Esophagus (tissue), 2 donors: ENCODE measurements at places on chromosomes 2 and 18. TPM values are rescaled to one million over a fixed set of nuclear protein-coding genes. Genes with fewer than 3 reads are reported as not detected.

Gene SCN7A
- 1.2 TPM for polyA plus RNA-seq

Gene DDX1
- 70.0 TPM for polyA plus RNA-seq

Gene SMARCAL1
- polyA plus RNA-seq, result 6.7 TPM

Gene SERPINB4
- 68.4 TPM for polyA plus RNA-seq

Gene KCNK3
- polyA plus RNA-seq, result 0.76 TPM

Gene HOXD11
- polyA plus RNA-seq, result not detected

Gene PROKR1
- polyA plus RNA-seq, result 0.02 TPM

Gene NOL4
- polyA plus RNA-seq, result not detected

Gene SP9
- polyA plus RNA-seq, result 0.04 TPM

Gene CAPN14
- 72.7 TPM for polyA plus RNA-seq

Gene ITGB6
- polyA plus RNA-seq, result 9.1 TPM

Gene CRYGD
- polyA plus RNA-seq, result not detected

Gene LRRTM1
- 0.16 TPM for polyA plus RNA-seq

Gene ANKRD62
- polyA plus RNA-seq, result 0.16 TPM

Gene OSR1
- 1.7 TPM for polyA plus RNA-seq

Gene MERTK
- polyA plus RNA-seq, result 2.9 TPM

Gene MOCOS
- polyA plus RNA-seq, result 4.2 TPM

Gene OTOF
- polyA plus RNA-seq, result 0.20 TPM

Gene HRH4
- not detected for polyA plus RNA-seq

Gene LMAN1
- polyA plus RNA-seq, result 12.0 TPM

Gene RAB27B
- polyA plus RNA-seq, result 8.6 TPM

Gene PROC
- 0.19 TPM for polyA plus RNA-seq

Gene EGR4
- not detected for polyA plus RNA-seq

Gene SCLY
- polyA plus RNA-seq, result 6.6 TPM

Gene CMPK2
- polyA plus RNA-seq, result 0.96 TPM

Gene SEH1L
- polyA plus RNA-seq, result 20.0 TPM

Gene UGT1A8
- 2.8 TPM for polyA plus RNA-seq

Gene DOK1
- polyA plus RNA-seq, result 1.6 TPM

Gene SULT1C4
- polyA plus RNA-seq, result 0.27 TPM

Gene B4GALT6
- polyA plus RNA-seq, result 1.2 TPM

Gene SLC23A3
- 1.2 TPM for polyA plus RNA-seq

Gene TBR1
- not detected for polyA plus RNA-seq

Gene TXNDC2
- not detected for polyA plus RNA-seq

Gene NAPG
- 13.2 TPM for polyA plus RNA-seq

Gene LIMS4
- polyA plus RNA-seq, result 0.93 TPM

Gene STON1
- polyA plus RNA-seq, result 3.8 TPM

Gene ANKRD30BL
- polyA plus RNA-seq, result not detected

Gene COL4A3
- 0.44 TPM for polyA plus RNA-seq
